Occipital lobe (tissue), 3 donors: ENCODE measurements at places on chromosomes 12 and 14. TPM values are rescaled to one million over a fixed set of nuclear protein-coding genes. Genes with fewer than 3 reads are reported as not detected.

GRCh38 chr12:29253906-29254625, 105.0 kb downstream of the FAR2 start:
- no peak for DNase-seq

Gene PLEKHG7
- total RNA-seq, result not detected

GRCh38 chr14:26172396-26172795, 425.4 kb downstream of the NOVA1 start:
- no peak for DNase-seq

DNA sequence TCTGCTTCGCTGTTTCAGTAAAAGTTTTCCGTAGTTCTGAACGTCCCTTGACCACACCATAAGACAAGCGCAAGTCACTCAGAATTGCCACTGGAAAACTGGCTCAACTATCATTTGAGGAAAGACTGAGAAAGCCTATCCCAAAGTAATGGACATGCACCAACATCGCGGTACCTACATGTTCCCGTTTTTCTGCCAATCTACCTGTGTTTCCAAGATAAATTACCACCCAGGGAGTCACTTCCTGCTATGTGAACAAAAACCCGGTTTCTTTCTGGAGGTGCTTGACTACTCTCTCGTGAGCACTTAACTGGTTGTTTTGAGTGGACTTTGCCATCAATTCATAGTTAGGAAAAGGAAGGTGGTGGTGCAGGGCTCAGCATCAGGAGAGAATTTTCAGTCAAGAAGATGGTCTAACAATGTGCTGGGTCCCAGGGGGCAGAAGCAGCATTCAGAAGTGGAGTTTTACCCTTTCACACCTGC, 1.4 kb downstream of the EGLN3 start:
- DNase-seq, result no peak

DNA sequence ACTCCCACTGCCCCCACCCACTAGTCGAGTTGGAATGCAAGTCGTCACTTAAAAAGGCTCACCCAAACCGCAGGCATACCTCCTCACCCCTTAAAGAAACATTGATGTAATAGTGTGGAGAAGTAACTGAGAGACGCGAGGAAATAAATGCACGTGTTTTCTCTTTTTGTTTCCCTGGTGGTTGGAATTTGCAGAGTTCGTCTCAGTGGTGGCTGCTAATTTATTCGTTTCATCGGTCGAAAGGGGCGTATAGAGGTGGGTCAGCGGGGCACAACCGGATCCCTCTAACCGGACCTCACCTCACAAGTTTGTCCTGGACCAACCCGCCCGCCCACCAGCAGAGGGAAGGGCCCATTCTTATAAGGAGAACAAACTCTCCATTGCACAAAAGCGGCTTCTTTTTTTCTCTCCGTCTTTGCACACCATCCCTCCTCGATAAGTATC, 5.0 kb upstream of the NPAS3 start:
- DNase-seq, result no peak

DNA sequence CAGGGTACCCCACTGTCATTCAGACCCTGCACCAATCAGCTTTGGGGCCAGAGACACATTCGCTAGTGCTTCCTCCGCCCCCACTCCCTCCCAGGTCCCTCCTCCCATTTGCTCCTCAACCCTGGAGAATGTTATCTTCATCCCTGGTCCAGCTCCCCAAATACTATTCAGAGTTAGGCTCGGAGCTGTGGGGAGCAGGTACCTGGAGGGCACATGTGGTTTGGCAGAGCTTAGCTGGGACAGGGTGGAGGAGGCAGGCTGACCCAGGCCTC, 19.5 kb downstream of the VSX2 start:
- DNase-seq, result no peak

GRCh38 chr12:53916788-53917655, 21.6 kb upstream of the HOXC13 start:
- DNase-seq, result no peak

Gene KCNC2
- 21.1 TPM for total RNA-seq

DNA sequence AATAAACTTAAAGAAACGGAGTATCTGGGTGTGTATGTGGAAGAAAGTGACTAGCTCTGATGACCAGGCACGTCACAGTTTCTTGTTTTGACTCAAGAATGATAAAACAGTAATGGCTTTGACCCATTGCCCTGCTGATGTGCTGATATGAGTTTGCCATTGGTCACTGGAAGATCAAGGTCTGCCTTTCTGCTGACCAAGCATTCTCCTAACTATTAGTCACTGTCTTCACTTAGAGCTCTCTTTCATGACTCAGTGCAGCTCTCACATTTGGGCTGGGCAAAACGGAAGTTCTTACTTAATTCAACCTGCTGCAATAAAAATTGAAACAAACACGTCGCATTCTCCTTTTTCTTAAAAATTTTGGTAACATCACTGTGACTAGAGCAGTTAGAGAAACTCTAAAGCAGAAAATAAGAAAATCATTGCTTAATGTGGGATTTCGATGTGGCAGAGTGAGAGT, 366.7 kb downstream of the BTG1 start:
- DNase-seq, result no peak

DNA sequence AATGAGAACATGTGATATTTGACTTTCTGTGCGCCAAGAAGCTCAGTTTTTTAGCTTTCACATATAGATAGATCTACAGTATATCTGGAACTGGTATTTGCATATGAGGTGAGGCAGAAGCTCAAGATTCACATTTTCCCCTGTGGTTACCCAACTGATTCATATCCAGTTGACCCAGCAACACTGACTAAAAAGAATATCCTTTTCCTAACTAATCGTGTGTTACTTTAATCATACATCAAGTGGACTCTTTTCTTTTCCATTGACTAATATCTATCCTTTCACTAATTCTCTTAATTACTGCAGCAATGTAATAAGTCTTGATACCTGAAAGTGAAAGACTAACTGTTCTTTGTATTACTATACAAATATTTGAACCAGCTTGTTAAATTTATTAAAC, 236.1 kb downstream of the AEBP2 start:
- no peak for DNase-seq

GRCh38 chr12:113914176-113914575, 51.9 kb downstream of the RBM19 start:
- no peak for DNase-seq

DNA sequence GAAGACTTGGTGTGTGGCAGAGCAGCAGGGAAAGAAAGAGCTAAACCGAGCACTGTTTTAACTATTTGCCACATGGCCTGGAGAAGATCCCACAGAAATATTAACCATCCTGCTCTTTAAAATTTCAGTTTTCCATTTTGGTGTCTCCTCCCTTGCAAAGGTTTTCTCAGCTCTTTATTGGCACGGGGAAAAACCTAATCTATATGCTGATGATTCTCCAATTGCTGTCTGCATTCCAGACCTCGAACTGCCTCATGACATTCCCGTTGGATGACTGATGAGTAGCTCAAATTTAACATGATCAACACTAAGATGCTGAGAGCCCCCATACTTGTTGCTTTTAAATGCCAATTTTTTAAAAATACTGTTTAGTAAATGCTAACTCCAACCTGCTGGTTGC, 115.0 kb downstream of the EMP1 start:
- DNase-seq, result no peak
